ENCODE measurements at places on chromosomes 2 and 18.

GRCh38 chr18:11820697-11821096 is 30.5 kb upstream of the CHMP1B start:
- no peak for DNase-seq

- DNase-seq: no peak
These were observed 487.6 kb downstream of the THSD7B start for GRCh38 chr2:137252934-137253333.

- DNase-seq: no peak
These were observed 2180.6 kb upstream of the CELF4 start for GRCh38 chr18:39746201-39746600.

GRCh38 chr2:105866216-105867185 is 121.8 kb downstream of the NCK2 start:
- no peak for DNase-seq

DNA sequence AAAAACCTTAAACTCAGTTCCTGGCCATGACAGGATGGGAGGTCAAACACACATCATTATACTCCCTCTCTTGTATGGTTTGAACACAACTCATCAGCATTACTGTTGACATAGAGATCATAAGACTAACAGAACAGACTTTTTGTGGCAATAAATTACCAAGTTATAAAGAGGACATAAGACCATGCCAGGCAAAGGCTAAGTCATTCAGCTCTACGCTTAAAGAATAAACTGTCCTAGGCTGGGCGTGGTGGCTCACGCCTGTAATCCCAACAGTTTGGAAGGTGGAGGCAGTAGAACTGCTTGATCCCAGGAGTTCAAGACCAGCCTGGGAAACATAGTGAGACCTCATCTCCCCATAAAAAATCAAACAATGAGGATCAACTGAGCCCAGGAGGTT is 16.4 kb downstream of the NLRC4 start:
- DNase-seq: no peak

DNA sequence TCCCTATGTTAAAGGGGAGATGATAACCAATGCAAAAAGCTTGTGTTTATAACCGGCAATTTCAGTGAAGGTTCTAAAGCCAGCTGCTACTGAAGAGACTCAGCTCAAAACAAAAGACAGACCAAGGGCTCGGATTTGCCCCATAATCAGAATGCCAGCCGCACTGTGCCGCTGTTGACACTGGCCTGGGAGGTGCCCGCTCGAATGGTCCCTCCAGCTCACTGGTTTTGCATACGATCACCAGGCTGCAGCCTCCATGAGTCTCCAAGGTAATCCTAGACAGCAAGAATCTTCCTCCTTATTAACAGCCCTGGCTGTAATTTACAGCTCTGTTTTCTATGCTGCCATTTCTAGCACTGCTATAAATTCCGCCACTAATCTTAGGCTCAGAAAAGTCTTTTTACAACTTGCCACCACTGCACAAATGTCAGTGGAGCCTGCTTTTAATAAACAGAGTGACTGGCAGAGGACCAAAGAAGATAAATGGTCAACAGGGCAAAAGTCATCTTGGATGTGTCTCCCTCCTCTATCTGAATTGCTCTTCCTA is 155.7 kb upstream of the SH3BP4 start:
- DNase-seq: no peak

DNA sequence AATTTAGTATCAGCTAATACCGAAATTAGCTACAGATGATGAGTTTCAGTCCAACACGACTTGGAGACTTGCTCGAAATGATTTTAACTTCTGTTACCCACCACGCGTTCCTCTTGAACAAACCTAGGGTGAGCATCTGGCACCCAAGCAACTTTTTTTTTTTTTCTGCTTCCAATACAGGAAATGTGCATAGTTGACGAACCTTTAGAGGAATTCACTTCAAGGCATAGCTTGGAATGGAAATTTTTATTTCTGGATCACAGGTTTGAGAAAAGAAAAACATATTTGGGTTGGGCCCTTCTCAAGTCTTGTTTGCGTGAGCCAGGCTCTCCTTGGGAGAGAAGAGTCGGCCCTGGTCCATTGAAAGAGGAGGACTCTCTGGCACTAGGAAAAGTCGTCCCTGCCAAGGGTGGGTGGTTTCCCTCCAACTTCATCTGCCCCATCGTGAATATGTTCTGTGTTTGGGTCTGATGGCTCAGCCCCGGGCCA is 37.4 kb upstream of the RPL31 start:
- no peak for DNase-seq

- DNase-seq: no peak
These were observed 57.9 kb downstream of the SNORC start for GRCh38 chr2:232927793-232928550.

DNA sequence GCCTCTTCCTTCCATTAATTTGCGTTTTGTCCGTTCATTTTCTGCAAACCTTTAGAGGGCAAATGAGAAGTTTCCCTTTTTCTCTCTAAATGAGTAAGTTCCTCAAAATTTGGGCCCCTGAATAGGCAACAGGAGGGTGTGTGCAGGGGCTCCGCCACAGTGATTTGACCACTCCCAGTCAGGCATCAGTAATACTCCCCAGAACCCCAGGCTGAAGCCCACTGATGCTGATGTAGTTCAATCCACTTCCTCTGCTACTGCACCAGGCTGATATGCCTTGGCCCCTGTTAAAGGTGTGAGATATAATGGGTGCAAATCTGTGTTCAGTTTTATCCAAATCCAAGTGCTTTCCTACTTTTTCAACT is 1150.0 kb downstream of the RPIA start:
- no peak for DNase-seq

- no peak for DNase-seq
These were observed 4.5 kb downstream of the RAB31 start for GRCh38 chr18:9712611-9713010.

- DNase-seq: no peak
These were observed 92.5 kb downstream of the INHBB start for GRCh38 chr2:120438301-120439066.

GRCh38 chr2:10919771-10920621 is 8.3 kb downstream of the KCNF1 start:
- peak; percentile 59 for DNase-seq

- no peak for DNase-seq
These were observed 20.9 kb upstream of the ANXA4 start for GRCh38 chr2:69721022-69721421.
